Activated CD8-positive, alpha-beta T cell treated with anti-CD3 and anti-CD28 coated beads for 36 hours (primary cell): ENCODE measurements at places on chromosomes 1 and 21. TPM values are rescaled to one million over a fixed set of nuclear protein-coding genes. Genes with fewer than 3 reads are reported as not detected.
A peak's percentile ranks its signal among the peaks of the same experiment; 100 is the strongest.

GRCh38 chr21:35521293-35521692 is 472.2 kb upstream of the RUNX1 start:
- no peak for DNase-seq
- peaks cover 17% of the 10 kb centered on the region for H3K4me1 ChIP-seq
- H3K27ac ChIP-seq = no peak overlapping the region
- no peak overlapping the region for H3K4me3 ChIP-seq
- H3K36me3 ChIP-seq = no peaks in the 10 kb centered on the region
- no peaks in the 10 kb centered on the region for H3K27me3 ChIP-seq

DNA sequence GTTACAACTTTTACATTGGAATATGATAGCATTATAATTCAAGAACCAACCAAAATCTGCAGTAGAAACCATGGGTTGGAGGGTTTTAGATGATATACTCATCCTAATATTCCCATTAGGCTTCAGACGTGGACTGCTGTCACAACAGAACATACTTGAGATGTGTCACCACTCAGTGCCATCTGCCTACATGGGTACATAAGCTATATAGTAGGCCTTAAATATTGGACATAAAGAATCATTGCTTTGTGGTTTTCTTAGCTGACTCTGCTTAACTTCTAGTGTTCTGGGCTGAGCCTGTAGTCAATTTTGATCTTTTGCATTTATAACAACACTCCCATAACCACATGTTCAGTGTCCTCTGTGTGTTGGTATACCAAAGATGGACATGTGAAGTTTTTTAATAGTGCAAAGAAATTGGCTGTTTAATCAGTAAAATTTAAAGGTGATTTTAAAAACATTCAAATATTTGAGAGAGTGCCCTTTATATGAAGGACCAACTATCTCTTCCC is 14.2 kb downstream of the RAP1A start:
- peaks cover 33% of the 10 kb centered on the region for H3K36me3 ChIP-seq
- DNase-seq = no peak
- H3K27ac ChIP-seq = peak overlapping the region; percentile 71
- H3K4me3 ChIP-seq = no peak overlapping the region

DNA sequence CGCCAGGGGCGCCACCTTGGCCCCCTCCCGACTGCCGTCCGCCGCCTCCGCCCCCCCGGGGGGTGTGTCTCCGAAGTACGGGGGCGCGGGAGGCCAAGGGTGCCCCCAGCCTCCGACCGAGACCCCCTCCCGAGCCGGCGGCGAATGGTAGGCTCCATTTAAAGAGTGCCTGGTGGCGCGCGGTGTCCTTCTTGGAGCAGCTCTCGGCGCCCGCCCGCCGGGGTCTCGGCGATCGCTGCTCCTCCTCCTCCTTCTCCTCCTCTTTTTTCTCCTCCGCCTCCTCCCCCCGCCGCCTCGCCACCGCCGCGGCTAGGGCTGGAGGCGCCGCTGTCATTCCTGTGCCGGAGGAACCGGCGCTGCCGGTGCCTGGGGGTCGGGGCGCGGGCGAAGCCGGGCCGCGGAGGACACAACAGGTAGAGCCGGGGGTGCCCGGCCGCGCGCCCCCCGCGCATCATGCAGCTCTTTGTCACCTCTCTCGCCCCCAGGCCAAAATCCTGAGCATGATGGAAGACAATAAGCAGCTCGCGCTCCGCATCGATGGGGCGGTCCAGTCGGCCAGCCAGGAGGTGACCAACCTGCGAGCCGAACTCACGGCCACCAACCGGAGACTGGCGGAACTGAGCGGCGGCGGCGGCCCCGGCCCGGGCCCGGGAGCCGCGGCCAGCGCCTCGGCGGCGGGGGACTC is at the start of gene KAZN:
KAZN (plus strand) TSS at position 188 of the 685 bp plus-strand sequence.
- H3K27me3 ChIP-seq = peaks cover 55% of the 10 kb centered on the region
- H3K4me1 ChIP-seq = peaks cover 9% of the 10 kb centered on the region
- no peak within 1 kb of the TSS for H3K27ac ChIP-seq
- no peak for DNase-seq

GRCh38 chr1:221066351-221067001 is 187.2 kb downstream of the HLX start:
- peaks cover 11% of the 10 kb centered on the region for H3K27me3 ChIP-seq
- H3K36me3 ChIP-seq = no peaks in the 10 kb centered on the region
- DNase-seq = no peak
- no peak overlapping the region for H3K27ac ChIP-seq
- peaks cover 4% of the 10 kb centered on the region for H3K4me1 ChIP-seq
- H3K4me3 ChIP-seq = no peak overlapping the region

DNA sequence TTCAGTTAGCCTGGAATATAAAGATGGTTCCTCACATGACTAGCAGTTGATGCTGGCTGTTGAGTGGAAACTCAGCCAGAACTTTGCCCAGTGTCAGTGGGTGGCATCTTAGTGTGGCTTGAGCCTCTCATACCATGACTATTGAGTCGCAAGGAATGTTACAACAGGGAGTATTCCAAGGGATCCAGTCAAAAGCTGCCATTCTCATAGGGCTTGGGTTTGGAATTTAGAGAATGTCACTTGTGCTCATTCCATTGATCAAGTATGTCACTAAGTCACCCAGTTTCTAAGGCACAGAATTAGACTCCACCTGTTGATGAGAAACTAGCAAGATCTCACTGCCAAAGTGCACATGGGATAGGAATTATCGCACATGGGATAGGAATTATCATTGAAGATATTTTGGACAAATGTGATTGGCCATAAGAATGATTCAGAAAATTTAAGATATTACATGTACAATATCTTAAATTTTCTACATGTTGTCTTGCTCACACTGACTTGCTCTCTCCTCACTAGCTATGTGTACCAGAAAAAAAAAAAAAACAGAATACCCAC is 1290.7 kb upstream of the ADGRL2 start:
- no peaks in the 10 kb centered on the region for H3K4me1 ChIP-seq
- no peak for DNase-seq
- no peak overlapping the region for H3K4me3 ChIP-seq
- H3K36me3 ChIP-seq = no peaks in the 10 kb centered on the region
- no peaks in the 10 kb centered on the region for H3K27me3 ChIP-seq

GRCh38 chr1:4021136-4021973 is 121.3 kb upstream of the C1orf174 start:
- H3K36me3 ChIP-seq = no peaks in the 10 kb centered on the region
- no peak overlapping the region for H3K27ac ChIP-seq
- DNase-seq = no peak
- H3K4me3 ChIP-seq = no peak overlapping the region
- H3K4me1 ChIP-seq = no peaks in the 10 kb centered on the region
- peaks cover 1% of the 10 kb centered on the region for H3K27me3 ChIP-seq

DNA sequence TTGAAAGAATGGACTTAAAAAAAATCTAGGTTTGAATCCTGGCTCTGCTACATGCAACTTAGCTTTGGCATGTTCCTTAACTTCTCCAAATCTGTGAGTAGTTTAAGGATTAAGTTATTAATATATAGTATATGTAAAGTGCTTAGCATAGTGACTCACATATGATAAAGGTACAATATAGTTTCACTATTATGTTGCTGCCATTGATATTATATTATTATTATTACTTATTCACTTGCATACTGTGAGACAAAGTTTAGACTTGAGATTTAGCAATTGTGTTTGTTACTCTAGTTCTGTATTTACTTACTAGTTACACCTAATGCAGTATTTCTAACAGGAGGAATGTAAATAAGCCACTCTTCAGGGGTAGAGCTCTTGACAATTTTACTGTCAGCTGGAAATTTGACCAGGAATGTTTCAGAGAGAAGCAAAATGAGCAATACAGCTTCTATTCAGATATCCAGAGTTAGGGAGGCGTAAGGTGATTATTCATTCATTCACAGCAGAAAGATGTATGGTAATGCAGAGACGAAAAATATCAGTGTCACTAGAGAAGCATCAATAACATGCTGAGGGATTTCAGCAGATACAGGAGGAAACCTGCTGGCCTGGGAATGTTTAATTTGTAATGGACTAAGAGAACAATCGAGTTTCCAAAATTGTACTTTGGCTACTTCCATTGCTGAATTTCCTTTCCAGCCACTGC is 25.5 kb downstream of the RGS7 start:
- no peaks in the 10 kb centered on the region for H3K27me3 ChIP-seq
- H3K27ac ChIP-seq = no peak overlapping the region
- H3K4me1 ChIP-seq = no peaks in the 10 kb centered on the region
- DNase-seq = no peak
- H3K36me3 ChIP-seq = no peaks in the 10 kb centered on the region
- no peak overlapping the region for H3K4me3 ChIP-seq

DNA sequence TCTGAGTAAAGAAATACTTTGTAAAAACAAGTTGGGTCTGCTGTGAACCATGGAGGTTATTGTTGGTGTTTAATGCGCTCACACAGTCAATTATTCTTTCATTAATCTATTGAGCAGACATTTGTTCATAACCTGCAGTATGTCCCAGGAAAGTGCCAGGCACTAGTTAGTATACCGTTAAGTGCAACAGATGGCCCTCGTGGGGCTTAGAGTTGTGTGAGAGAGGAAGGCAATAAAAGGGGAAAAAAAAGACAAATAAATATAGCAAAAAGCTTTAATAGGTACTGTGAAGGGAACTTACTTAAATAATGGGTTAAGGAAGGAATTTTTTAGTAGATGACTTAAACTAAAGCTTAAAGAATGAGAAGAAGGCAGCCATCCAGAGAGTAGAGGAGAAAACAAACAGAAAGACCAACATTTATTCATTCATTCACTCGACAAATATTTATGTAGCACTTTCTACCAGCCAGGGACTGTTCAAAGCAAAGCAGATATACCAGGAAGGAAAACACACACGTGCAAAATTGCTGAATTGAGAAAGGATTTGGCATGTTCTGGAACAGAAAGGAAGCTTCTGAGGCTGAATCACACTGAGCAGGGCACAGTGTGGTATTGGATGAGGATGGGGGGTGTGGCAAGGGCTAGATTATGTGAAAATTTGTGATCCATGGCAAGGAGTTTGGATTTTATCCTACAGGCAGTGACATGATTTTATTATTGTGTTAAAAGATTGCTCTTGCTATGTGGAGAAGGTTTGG is 296.1 kb upstream of the SGIP1 start:
- H3K36me3 ChIP-seq = no peaks in the 10 kb centered on the region
- peaks cover 10% of the 10 kb centered on the region for H3K27me3 ChIP-seq
- no peak overlapping the region for H3K27ac ChIP-seq
- DNase-seq = no peak
- H3K4me3 ChIP-seq = no peak overlapping the region

DNA sequence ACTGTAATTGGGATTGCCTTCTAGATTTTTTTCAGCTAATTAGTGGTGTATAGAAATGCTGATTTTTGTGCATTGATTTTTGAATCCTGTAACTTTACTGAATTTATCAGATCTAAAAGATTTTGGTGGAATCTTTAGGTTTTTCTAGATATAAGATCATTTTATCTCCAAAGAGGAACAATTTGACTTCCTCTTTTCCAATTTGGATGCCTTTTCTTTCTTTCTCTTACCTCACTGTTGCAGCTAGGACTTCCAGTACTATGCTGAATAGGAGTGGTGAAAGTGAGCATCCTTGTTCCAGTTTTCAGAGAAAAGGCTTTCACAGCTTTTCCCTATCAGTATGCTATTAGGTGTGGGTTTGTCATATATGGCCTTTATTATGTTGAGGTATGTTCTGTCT is 53.6 kb downstream of the TESK2 start:
- DNase-seq = no peak
- no peak overlapping the region for H3K4me3 ChIP-seq
- no peaks in the 10 kb centered on the region for H3K4me1 ChIP-seq
- H3K36me3 ChIP-seq = no peaks in the 10 kb centered on the region
- H3K27me3 ChIP-seq = no peaks in the 10 kb centered on the region
- no peak overlapping the region for H3K27ac ChIP-seq

DNA sequence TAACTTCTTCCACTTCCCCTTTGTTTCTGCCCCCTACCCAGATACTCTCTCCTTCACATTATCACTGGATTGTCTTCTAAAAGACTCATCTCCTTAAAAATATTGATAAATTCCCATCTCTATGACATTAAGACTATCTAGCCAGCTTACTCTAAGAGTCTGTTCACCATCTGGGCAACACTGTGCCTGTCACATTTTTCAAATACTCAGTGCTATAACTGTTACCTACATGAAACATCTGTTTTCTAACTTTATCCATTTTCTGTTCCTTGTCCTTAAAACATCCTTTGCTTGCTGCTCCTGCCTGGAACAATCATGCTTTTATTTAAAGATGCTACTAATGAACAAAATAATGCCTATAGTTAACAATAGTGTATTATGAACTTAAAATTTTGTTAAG is 81.4 kb downstream of the NCAM2 start:
- no peak overlapping the region for H3K4me3 ChIP-seq
- no peaks in the 10 kb centered on the region for H3K27me3 ChIP-seq
- H3K36me3 ChIP-seq = no peaks in the 10 kb centered on the region
- H3K27ac ChIP-seq = no peak overlapping the region
- no peak for DNase-seq
- no peaks in the 10 kb centered on the region for H3K4me1 ChIP-seq

LIN28A gene
- not detected for total RNA-seq

GJA8 gene
- not detected for total RNA-seq

AGT gene
- total RNA-seq = not detected

FNDC5 gene
- not detected for total RNA-seq

NPL gene
- 4.5 TPM for total RNA-seq

DLGAP3 gene
- 0.38 TPM for total RNA-seq
